B cell (primary cell): ENCODE measurements at places on chromosomes 2 and 18. TPM values are rescaled to one million over a fixed set of nuclear protein-coding genes. Genes with fewer than 3 reads are reported as not detected.

- no peaks in the 10 kb centered on the region for H3K27me3 ChIP-seq
- no peak overlapping the region for H3K27ac ChIP-seq
- no peaks in the 10 kb centered on the region for H3K36me3 ChIP-seq
- no peaks in the 10 kb centered on the region for H3K4me1 ChIP-seq
Observed at GRCh38 chr18:11500153-11501122, 109.0 kb upstream of the SLC35G4 start.

GRCh38 chr2:235698028-235698427 lies 204.2 kb downstream of the AGAP1 start:
- no peak overlapping the region for H3K4me3 ChIP-seq
- no peak for DNase-seq
- no peak overlapping the region for H3K27ac ChIP-seq
- no peaks in the 10 kb centered on the region for H3K36me3 ChIP-seq
- no peaks in the 10 kb centered on the region for H3K27me3 ChIP-seq

DNA sequence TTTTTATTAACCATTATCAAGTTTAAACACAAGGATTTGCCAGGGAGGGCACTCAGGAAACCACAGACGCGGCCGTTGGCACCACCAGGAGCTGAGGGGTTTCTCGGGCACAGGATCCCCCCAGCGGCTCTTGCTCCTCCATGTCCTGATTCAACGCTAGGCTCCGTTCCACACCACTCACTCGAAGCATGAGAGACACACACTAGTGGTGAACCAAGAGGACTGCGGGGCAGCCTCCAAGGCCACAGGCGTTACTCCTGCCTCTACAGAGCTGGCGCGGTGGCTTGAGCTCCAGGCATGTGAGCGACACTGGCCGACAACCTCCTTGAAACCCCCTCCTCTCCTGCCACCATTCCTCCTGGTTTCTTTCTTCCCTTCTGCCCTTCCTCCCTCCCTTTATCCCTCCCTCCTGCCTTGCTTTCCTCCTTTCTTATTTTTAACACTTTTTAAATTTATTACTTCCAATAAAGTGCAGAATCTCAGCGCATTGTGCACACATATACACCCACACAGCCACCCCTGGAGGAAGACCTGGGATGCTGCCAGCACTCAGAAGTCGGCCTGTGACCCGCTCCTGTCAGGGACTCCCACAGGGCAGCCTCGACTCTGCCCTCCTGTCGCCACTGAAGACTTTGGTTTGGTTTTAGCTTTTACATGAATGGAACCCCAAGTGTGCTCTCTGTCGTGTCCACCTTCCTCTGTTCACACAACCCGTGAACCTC lies 21.7 kb downstream of the COX7A2L start:
- no peak for DNase-seq
- H3K27me3 ChIP-seq, result no peaks in the 10 kb centered on the region
- H3K36me3 ChIP-seq, result peaks cover under 1% of the 10 kb centered on the region
- no peaks in the 10 kb centered on the region for H3K4me1 ChIP-seq
- H3K27ac ChIP-seq, result no peak overlapping the region
- H3K4me3 ChIP-seq, result no peak overlapping the region

Gene FRZB
- polyA plus RNA-seq, result 0.27 TPM in 1 of 2 replicates, not detected in the other

GRCh38 chr2:40405465-40405864 lies 46.4 kb downstream of the SLC8A1 start:
- H3K27me3 ChIP-seq, result no peaks in the 10 kb centered on the region
- no peaks in the 10 kb centered on the region for H3K4me1 ChIP-seq
- no peak for DNase-seq
- H3K36me3 ChIP-seq, result no peaks in the 10 kb centered on the region

GRCh38 chr2:64133828-64134227 lies 10.4 kb downstream of the PELI1 start:
- H3K4me3 ChIP-seq, result no peak overlapping the region
- H3K4me1 ChIP-seq, result peaks cover 17% of the 10 kb centered on the region
- H3K27ac ChIP-seq, result no peak overlapping the region
- no peaks in the 10 kb centered on the region for H3K27me3 ChIP-seq
- DNase-seq, result no peak

Gene NOL4
- not detected in 2 replicates for polyA plus RNA-seq

Gene NAT8
- not detected in 2 replicates for polyA plus RNA-seq

Gene FBLN7
- 0.13 and 0.46 TPM in 2 replicates for polyA plus RNA-seq

DNA sequence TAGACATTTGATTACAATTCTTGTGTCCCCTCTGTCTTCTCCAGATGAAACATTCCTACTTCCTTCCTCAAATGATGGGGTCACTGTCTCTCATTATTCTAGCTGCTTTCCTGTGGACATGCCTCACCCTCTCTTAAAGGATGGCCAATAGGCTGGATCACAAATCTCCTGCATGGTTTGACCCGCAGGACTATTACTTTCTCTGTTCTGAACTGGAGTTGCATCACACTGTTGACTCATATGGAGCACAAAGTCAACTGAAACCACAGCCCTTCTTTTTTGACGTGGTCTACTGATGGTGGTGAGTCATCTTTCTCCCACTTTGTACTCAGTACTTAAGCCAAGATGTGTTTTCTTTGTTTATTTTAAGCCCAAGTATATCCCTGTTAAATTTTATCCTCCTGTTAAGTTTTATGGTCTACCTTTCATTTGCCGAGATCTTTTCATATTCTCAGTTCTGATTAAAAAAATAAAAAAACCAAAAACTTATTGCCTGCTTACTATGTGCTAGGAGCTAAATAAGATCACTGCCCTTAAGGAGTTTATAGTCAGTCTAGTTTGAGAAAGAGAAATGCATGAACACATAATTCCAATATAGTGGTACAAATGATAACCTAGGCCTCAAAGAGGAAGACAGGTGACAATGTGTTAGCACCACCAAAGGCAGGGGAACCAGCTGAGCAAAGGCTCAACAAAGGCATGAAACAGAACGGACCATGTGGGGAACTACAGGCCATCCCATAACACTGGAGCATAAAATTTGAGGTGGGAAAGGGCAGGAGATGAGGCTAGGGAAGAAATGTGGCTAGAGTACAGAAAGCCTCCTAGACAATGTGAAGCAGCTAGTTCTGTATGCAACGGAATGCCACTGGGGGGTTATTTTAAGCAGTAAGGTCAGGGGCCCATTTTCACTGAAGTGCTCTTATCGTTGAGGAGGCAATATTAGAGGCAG lies 67.6 kb upstream of the ZFP36L2 start:
- H3K4me3 ChIP-seq, result no peak overlapping the region
- no peaks in the 10 kb centered on the region for H3K27me3 ChIP-seq
- no peak for DNase-seq
- H3K36me3 ChIP-seq, result peaks cover 23% of the 10 kb centered on the region
- H3K4me1 ChIP-seq, result no peaks in the 10 kb centered on the region
- H3K27ac ChIP-seq, result no peak overlapping the region

Gene SCG2
- polyA plus RNA-seq, result 0.12 TPM in 1 of 2 replicates, not detected in the other

Gene HDAC4
- 2.5 and 13.5 TPM in 2 replicates for polyA plus RNA-seq

DNA sequence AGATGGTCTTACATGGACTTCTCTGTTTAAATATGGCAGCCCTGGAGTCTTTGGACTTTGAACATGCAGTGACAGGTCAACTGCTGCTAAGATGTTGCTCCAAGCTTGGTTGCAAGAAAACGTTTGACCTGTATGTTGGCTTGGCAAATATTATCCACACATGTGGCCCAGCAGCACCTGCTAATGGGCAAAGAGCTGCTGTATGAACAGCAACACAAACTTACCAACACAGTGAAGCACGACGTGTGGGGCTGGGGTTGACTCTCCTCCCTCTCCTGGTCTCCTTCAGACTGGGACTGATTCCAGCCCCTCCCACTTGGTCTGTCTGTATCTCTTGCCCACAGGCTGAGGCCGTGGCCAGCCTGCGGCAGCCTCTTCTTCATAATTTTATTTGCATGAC lies 3.8 kb downstream of the KCNE4 start:
- no peak overlapping the region for H3K27ac ChIP-seq
- no peaks in the 10 kb centered on the region for H3K36me3 ChIP-seq
- H3K4me1 ChIP-seq, result no peaks in the 10 kb centered on the region
- no peak for DNase-seq
- H3K4me3 ChIP-seq, result no peak overlapping the region

DNA sequence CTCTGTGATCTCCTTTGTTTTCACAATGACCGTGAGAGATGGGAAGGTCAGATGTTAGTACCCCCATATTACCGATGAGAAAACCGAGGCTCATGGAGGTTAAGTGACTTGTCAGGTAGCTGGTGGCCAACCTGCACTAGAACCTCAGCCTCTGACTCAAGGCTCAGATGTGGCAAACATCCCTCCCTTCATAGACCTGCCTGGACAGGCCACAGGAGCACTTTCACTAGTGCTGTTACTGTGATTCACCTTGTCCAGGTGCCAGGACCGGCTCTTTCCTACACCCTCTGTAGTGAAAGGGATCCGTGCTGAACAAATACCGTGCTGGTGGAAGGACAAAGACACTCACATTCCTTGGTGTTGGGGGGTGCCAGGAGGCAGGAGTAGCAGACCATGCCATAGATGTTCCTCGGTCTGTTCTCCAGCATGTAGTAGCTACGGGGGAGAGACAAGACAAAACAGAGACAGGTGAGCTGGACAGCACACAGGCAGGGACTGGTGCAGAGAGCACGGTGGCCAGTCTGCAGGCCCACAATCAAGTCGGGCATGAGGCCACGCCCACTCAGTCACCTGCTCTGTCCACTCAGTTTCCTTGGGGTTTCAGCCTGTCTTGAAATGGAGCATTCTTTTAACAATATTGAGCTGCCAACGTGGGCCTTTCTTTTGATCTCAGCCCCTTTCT lies 65.9 kb downstream of the EDAR start:
- DNase-seq, result no peak
- H3K27ac ChIP-seq, result no peak overlapping the region
- H3K4me1 ChIP-seq, result no peaks in the 10 kb centered on the region
- no peak overlapping the region for H3K4me3 ChIP-seq
- no peaks in the 10 kb centered on the region for H3K36me3 ChIP-seq

GRCh38 chr2:24457696-24458386 lies 33.2 kb upstream of the NCOA1 start:
- no peak overlapping the region for H3K27ac ChIP-seq
- DNase-seq, result no peak
- H3K4me1 ChIP-seq, result no peaks in the 10 kb centered on the region
- H3K4me3 ChIP-seq, result no peak overlapping the region
- no peaks in the 10 kb centered on the region for H3K36me3 ChIP-seq
- no peaks in the 10 kb centered on the region for H3K27me3 ChIP-seq

- peaks cover 8% of the 10 kb centered on the region for H3K4me1 ChIP-seq
- H3K4me3 ChIP-seq, result peak overlapping the region; percentile 58
- H3K36me3 ChIP-seq, result no peaks in the 10 kb centered on the region
- peaks cover 10% of the 10 kb centered on the region for H3K27me3 ChIP-seq
- peak; percentile 72 for DNase-seq
Observed at GRCh38 chr2:636641-637405, 40.4 kb downstream of the TMEM18 start.

GRCh38 chr2:197760293-197760657 lies 24.8 kb downstream of the BOLL start:
- H3K4me3 ChIP-seq, result no peak overlapping the region
- no peaks in the 10 kb centered on the region for H3K36me3 ChIP-seq
- no peak overlapping the region for H3K27ac ChIP-seq
- H3K4me1 ChIP-seq, result no peaks in the 10 kb centered on the region
- no peak for DNase-seq

Gene CCDC141
- polyA plus RNA-seq, result 2.0 and 2.1 TPM in 2 replicates

Gene ONECUT2
- polyA plus RNA-seq, result not detected in 2 replicates

DNA sequence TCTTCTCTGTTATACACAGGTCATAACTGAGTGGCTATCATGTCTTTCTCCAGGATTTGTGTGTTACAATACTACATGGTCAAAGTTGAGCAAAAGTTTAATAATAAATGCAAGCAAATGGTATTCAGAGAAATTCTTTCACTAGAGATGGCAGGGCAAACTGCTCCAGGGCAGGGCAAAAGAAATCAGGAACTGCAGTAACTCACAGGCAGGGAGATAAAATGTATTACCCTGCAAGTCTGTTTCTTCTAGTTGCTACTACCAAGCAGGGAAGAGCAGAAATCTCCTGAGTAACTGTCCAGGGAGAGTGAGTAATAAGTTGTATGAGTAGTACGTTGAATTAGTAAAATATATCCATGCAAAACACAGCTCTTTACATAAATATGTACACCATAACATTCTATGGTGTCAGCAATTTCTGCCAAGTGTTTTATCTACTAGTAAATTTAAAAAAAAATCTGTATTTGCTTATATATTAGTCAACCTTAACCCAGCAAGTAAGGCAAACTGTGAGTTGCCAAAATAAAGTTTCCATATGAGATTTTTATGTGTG lies 404.1 kb downstream of the ZEB2 start:
- H3K36me3 ChIP-seq, result no peaks in the 10 kb centered on the region
- no peaks in the 10 kb centered on the region for H3K27me3 ChIP-seq
- H3K4me1 ChIP-seq, result no peaks in the 10 kb centered on the region
- no peak for DNase-seq

Gene SULT1C3
- polyA plus RNA-seq, result not detected in 2 replicates

DNA sequence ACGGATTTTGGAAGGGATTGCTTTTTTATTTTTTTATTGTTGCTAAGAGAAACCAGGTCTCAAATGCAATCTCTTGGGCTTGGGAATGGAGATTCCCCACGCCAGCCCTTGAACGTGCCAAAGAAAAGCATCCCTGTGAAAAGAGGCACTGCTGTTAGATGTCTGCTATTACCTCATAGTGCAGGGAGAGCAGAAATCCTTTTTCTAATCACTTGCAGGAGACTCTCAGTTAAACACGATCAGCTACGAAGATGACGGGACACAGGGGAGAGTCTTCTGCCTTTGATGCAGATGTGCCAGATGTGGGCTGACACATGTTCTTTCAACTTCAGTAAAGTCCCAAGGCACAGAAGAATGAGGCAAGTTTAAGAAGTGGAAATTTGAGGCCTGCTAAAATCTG lies 381.6 kb upstream of the TRIB2 start:
- DNase-seq, result no peak
- no peak overlapping the region for H3K4me3 ChIP-seq
- H3K4me1 ChIP-seq, result no peaks in the 10 kb centered on the region
- no peaks in the 10 kb centered on the region for H3K27me3 ChIP-seq
- H3K27ac ChIP-seq, result no peak overlapping the region
- H3K36me3 ChIP-seq, result no peaks in the 10 kb centered on the region

- peaks cover 17% of the 10 kb centered on the region for H3K4me1 ChIP-seq
- H3K4me3 ChIP-seq, result no peak overlapping the region
- no peak overlapping the region for H3K27ac ChIP-seq
- DNase-seq, result no peak
Observed at GRCh38 chr18:51077217-51077616, 47.2 kb downstream of the SMAD4 start.

DNA sequence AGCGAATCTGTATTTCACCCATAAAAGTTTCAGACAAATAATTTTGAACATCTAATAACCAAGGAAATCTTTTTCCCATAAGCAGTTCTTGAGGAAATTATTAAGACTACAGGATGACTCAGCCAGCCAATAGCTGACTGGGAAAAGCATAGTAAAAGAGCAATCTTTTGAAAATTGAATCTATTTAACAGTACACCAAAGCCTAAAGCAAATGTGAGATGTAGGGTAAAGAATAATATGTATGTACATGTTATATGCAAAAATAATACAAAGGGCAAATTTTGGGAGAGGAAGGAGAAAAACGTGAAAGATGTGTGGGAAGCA lies 12.6 kb upstream of the KDSR start:
- H3K27ac ChIP-seq, result no peak overlapping the region
- H3K36me3 ChIP-seq, result no peaks in the 10 kb centered on the region
- no peaks in the 10 kb centered on the region for H3K4me1 ChIP-seq
- H3K4me3 ChIP-seq, result no peak overlapping the region
- H3K27me3 ChIP-seq, result no peaks in the 10 kb centered on the region
- DNase-seq, result no peak
